ENCODE measurements at places on chromosomes 12 and 14.

DNA sequence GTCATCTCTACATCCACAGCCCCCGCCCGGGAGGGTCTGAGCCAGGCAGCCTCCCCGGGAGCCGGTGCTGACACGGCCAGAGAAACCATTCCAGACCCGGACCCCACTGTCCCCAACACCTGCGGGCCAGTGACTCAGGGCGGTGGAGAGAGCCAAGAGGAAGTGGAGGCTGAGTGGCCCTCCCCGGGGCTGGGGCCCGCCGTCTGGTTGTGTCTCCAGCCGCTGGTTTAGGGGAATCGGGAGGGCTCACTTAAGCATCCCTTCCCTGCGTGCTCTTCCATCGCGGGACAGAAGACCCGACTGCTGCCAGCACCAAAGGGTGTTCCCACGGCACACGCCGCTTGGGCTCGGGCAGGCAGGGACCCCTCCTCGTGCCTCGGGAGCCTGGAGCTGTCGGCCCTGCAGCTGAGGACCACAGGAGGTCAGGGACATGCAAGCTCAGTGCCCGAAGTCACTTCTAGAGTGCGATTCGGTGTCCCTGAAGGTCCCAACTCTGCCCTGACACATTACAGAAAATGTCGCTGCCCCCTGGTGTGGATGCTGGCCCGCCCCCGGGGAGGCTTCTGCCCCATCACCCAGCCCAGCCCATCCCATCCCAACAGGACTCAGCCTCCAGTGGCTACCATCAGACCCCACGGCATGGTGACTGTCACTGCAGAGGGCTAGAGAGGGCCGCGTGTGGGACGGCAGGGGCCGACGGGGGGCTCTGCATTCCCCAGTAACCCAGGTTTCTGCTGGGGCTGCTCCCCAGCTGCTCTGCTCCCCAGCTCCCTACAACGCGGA is 50.8 kb downstream of the GALNT9 start:
- DNase-seq = no peak

GRCh38 chr14:75915045-75915444 is 66.8 kb downstream of the TGFB3 start:
- DNase-seq = no peak

GRCh38 chr12:60263161-60263560 is 667.3 kb downstream of the SLC16A7 start:
- DNase-seq = no peak

DNA sequence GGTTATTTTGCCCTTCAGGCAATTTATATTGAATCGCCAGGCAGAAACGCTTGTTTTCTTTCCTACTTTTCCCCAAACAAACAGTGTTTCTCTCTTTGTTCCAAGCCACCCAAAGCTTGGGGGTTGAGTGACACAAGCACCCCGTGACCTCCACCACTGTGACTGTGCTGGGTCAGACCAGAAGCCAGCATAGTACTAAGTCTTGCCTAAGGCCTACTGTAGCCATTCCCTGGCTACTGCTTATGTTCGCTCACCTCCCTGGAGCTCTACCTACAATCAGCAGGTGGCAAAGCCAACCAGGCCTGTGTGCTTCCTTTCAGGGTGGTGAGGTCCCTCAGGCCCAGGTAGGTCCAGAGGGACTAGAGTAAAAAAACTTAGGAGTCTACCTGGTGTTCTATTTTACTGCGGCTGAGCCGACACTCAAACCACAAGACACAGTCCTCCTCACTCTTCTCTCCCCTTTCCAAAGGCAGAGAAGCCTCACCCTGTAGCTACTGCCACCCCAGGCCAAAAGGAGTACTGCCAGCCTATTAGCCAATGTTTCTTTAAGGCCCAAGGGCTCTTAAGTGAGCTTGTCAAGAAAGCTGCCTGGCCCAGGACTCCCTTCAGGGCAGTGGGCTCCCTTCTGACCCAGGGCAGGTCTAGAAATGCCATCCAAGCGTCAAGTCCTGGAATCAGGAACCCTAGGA is 411.8 kb upstream of the MIS18BP1 start:
- no peak for DNase-seq
